Caco-2 (cell line): ENCODE measurements at places on chromosomes 5 and 9.

- DNase-seq: no peak
- H3K4me3 ChIP-seq: no peak overlapping the region
- H3K27ac ChIP-seq: no peak overlapping the region
- no peaks in the 10 kb centered on the region for H3K36me3 ChIP-seq
Measured at GRCh38 chr5:43412644-43413043, 453 bp upstream of the CCL28 start.

- no peaks in the 10 kb centered on the region for H3K27me3 ChIP-seq
- H3K27ac ChIP-seq: no peak overlapping the region
- H3K4me3 ChIP-seq: no peak overlapping the region
- H3K4me1 ChIP-seq: no peaks in the 10 kb centered on the region
Measured at GRCh38 chr5:148125641-148126040, 42.7 kb upstream of the SPINK14 start.

- H3K27ac ChIP-seq: no peak overlapping the region
- no peak overlapping the region for H3K4me3 ChIP-seq
- no peaks in the 10 kb centered on the region for H3K4me1 ChIP-seq
- DNase-seq: no peak
- no peaks in the 10 kb centered on the region for H3K36me3 ChIP-seq
Measured at GRCh38 chr5:135999406-136000139, 29.2 kb upstream of the TGFBI start.

DNA sequence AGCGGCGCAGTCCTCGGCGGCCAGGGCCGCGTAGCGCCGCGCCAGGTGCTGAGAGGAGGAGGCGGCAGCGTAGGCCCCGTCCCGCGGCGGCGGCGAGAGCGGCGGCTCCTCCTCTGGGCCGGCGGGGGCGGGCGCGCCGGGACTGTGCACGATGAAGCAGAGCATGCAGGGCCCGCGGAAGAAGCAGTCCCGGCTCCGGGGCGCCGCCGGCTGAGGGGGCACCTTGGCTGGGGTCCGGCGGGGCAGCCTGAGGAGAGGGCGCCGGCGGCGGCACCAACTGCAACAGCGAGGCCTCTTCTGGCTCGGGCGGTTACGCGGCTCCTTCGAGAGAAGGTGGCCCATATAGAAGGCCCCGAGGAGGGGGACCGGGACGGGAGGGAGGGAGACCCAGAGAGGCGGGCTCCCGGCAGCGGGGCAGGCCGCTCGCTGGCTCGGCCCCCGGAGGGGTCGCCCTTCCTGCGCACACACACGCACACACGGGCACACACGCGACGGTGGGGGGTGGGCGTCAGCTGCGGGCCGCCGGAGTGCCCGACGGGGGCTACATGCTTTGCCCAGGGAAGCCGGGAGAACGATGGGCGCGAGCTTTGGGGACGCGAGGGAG, 446 bp downstream of the FBXL17 start:
- DNase-seq: peak; percentile 62
- H3K36me3 ChIP-seq: no peaks in the 10 kb centered on the region
- peaks cover 4% of the 10 kb centered on the region; the same call in 1 of the 2 replicates for H3K4me1 ChIP-seq
- H3K27me3 ChIP-seq: no peaks in the 10 kb centered on the region
- peak overlapping the region; percentile 67 for H3K27ac ChIP-seq
- peak overlapping the region; percentile 100 for H3K4me3 ChIP-seq

- no peak for DNase-seq
- no peaks in the 10 kb centered on the region for H3K27me3 ChIP-seq
- no peaks in the 10 kb centered on the region for H3K4me1 ChIP-seq
- no peak overlapping the region for H3K4me3 ChIP-seq
- H3K27ac ChIP-seq: no peak overlapping the region
- H3K36me3 ChIP-seq: no peaks in the 10 kb centered on the region
Measured at GRCh38 chr9:30519756-30520155, 1864.7 kb upstream of the ACO1 start.

- H3K4me1 ChIP-seq: no peaks in the 10 kb centered on the region
- no peak overlapping the region for H3K27ac ChIP-seq
- H3K36me3 ChIP-seq: no peaks in the 10 kb centered on the region
- DNase-seq: no peak
- H3K27me3 ChIP-seq: no peaks in the 10 kb centered on the region
- H3K4me3 ChIP-seq: no peak overlapping the region
Measured at GRCh38 chr5:115231598-115231997, 31.1 kb downstream of the PGGT1B start.
